ENCODE measurements at places on chromosomes 12 and 14. TPM values are rescaled to one million over a fixed set of nuclear protein-coding genes. Genes with fewer than 3 reads are reported as not detected.

The TMEM116 gene
- 9.9 TPM for total RNA-seq

DNA sequence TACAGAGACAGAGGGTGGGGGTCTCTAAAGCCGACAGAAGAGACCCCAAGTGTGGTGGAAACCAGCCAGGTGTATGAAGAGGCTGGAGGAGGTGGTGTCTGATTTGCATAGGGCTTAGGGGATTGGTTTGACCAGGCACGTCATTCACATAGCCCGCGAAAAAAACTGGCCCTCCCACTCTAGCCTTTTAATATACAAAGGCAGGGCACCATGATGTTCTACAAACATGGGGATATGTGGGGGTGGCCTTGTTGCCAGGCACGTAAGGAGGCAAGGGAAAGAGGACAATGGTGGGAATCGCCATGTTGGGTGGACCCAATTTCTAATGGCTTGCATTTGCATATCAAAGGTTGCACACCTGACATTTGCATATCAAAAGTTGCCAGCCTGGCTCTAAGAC is 13.2 kb downstream of the LALBA start:
- no peaks in the 10 kb centered on the region for H3K27me3 ChIP-seq
- no peaks in the 10 kb centered on the region for H3K4me1 ChIP-seq
- no peaks in the 10 kb centered on the region for H3K36me3 ChIP-seq
- no peak overlapping the region for H3K4me3 ChIP-seq

GRCh38 chr12:121849665-121850064 is 9.0 kb downstream of the HPD start:
- no peak overlapping the region for H3K27ac ChIP-seq
- H3K4me3 ChIP-seq = no peak overlapping the region
- H3K4me1 ChIP-seq = no peaks in the 10 kb centered on the region
- no peaks in the 10 kb centered on the region for H3K27me3 ChIP-seq
- no peak for DNase-seq

- DNase-seq = no peak
- no peak overlapping the region for H3K27ac ChIP-seq
- H3K36me3 ChIP-seq = no peaks in the 10 kb centered on the region
- no peaks in the 10 kb centered on the region for H3K4me1 ChIP-seq
- no peaks in the 10 kb centered on the region for H3K27me3 ChIP-seq
These were observed 11.1 kb upstream of the KRT1 start for GRCh38 chr12:52691076-52691840.

- no peaks in the 10 kb centered on the region for H3K4me1 ChIP-seq
- no peak overlapping the region for H3K4me3 ChIP-seq
- no peaks in the 10 kb centered on the region for H3K27me3 ChIP-seq
- no peak overlapping the region for H3K27ac ChIP-seq
These were observed 22.8 kb downstream of the SERPINA1 start for GRCh38 chr14:94365624-94366023.

DNA sequence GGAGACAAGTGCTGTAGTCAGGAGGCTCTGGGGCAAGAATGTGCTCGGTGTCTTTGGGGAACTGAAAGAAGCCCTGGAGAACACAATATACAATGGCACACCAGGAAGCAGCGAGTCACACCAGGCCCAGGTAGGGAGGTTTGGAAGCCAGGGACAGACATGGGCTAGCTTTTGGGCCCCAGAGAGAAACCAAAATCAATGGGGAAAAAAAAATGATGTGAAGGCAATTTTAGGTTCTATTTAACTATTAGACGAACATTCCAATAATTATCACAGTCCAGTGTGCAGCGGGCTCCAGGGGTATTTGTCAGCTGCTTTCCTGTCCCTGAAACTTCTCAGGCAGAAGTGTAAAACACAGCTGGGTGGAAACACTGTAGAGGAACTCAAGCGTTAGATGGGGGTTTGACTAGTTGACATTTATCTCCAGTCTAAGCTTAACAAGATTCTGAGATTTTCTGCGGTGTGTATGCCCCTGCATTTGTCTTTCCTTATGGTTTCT is 21.8 kb upstream of the EGLN3 start:
- no peaks in the 10 kb centered on the region for H3K27me3 ChIP-seq
- DNase-seq = no peak
- H3K27ac ChIP-seq = no peak overlapping the region

The GLIPR1 gene
- total RNA-seq = 230 TPM

- peak overlapping the region; percentile 11 for H3K4me3 ChIP-seq
- H3K4me1 ChIP-seq = no peaks in the 10 kb centered on the region
- no peak overlapping the region for H3K27ac ChIP-seq
- no peaks in the 10 kb centered on the region for H3K27me3 ChIP-seq
These were observed 103.5 kb upstream of the BCAT1 start for GRCh38 chr12:25052196-25052913.

GRCh38 chr12:53743266-53744129 is 8.3 kb downstream of the CISTR start:
- H3K36me3 ChIP-seq = no peaks in the 10 kb centered on the region
- no peaks in the 10 kb centered on the region for H3K27me3 ChIP-seq
- H3K4me1 ChIP-seq = no peaks in the 10 kb centered on the region
- no peak overlapping the region for H3K27ac ChIP-seq
- no peak for DNase-seq

The MEG3 gene
- total RNA-seq = 246 TPM

- H3K36me3 ChIP-seq = no peaks in the 10 kb centered on the region
- peak; percentile 95 for DNase-seq
- peak overlapping the region; percentile 11 for H3K4me3 ChIP-seq
- no peak overlapping the region for H3K27ac ChIP-seq
- no peaks in the 10 kb centered on the region for H3K4me1 ChIP-seq
- H3K27me3 ChIP-seq = no peaks in the 10 kb centered on the region
These were observed 109.2 kb upstream of the EGLN3 start for GRCh38 chr14:34059925-34060650.

The PAX9 gene
- total RNA-seq = 3.4 TPM

DNA sequence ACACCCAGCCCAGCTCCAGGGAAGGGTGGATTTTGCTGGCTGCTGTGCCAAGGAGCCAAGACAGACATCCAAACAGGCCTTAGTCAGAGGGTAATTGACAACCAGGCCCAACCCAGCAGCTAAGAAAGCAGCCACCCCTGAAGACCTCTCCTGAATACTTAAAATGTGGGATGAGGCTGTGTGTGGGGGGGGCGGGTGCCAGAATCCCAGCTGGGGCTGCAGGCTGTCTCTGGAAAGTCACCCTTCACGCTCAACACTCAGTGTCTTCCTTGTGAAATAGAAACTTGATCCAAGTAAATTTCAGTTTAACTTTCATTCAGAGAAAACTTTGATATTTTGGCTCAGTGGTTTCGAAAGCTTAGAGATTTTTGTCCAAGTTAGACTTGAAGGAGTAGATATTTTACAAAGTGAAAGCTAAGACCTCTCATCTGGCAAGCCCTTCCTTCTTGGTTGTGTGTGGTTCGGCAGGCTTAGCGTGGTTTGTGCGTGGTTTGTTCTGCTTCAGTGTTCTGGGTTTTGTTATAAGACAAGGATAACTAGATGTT is 5.1 kb downstream of the PAPLN start:
- no peaks in the 10 kb centered on the region for H3K36me3 ChIP-seq
- H3K4me1 ChIP-seq = no peaks in the 10 kb centered on the region
- DNase-seq = peak; percentile 50
- no peaks in the 10 kb centered on the region for H3K27me3 ChIP-seq

The SLCO1B1 gene
- total RNA-seq = not detected

DNA sequence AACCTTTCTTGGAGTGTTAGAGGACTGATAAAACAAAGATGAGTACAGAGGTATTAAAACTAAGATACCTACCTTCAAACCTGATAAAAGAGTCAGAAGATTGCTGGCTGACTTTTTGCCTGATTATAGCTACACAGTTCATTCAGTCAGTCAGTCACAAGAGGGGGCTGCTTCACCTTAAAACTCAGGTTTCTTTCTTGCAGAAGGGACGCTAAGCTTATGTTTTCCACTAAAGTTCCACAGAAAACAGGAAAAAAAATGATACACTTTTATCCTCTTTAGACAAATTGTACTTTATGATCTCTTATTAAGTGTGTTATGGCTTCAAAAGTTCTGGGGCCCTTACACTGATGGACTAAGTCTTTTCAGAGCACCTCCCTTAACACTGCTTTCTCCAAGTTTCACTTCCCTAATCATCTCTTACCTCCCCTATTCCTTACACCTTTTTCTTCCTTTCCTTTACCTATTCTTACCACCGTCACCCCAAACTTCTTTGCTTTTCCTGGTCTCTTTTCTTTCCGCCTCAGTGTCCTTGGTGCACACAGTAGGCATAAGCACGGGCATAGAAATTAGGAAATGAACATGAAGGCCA is 448.7 kb upstream of the OR4E1 start:
- H3K4me3 ChIP-seq = no peak overlapping the region
- no peaks in the 10 kb centered on the region for H3K36me3 ChIP-seq
- no peaks in the 10 kb centered on the region for H3K27me3 ChIP-seq
- DNase-seq = no peak
- H3K4me1 ChIP-seq = no peaks in the 10 kb centered on the region
- no peak overlapping the region for H3K27ac ChIP-seq

- DNase-seq = no peak
- no peaks in the 10 kb centered on the region for H3K4me1 ChIP-seq
- H3K27ac ChIP-seq = no peak overlapping the region
- no peaks in the 10 kb centered on the region for H3K36me3 ChIP-seq
- no peaks in the 10 kb centered on the region for H3K27me3 ChIP-seq
These were observed 81.6 kb upstream of the SINHCAF start for GRCh38 chr12:31407562-31407961.

- no peaks in the 10 kb centered on the region for H3K27me3 ChIP-seq
- H3K4me1 ChIP-seq = no peaks in the 10 kb centered on the region
- H3K36me3 ChIP-seq = no peaks in the 10 kb centered on the region
- no peak overlapping the region for H3K27ac ChIP-seq
These were observed 224.3 kb upstream of the ATP2B1 start for GRCh38 chr12:89932954-89933353.

GRCh38 chr12:92185052-92185451 is 39.4 kb upstream of the BTG1 start:
- no peak for DNase-seq
- H3K4me1 ChIP-seq = no peaks in the 10 kb centered on the region
- no peaks in the 10 kb centered on the region for H3K36me3 ChIP-seq
- H3K27ac ChIP-seq = no peak overlapping the region

The IFI27 gene
- 106 TPM for total RNA-seq

DNA sequence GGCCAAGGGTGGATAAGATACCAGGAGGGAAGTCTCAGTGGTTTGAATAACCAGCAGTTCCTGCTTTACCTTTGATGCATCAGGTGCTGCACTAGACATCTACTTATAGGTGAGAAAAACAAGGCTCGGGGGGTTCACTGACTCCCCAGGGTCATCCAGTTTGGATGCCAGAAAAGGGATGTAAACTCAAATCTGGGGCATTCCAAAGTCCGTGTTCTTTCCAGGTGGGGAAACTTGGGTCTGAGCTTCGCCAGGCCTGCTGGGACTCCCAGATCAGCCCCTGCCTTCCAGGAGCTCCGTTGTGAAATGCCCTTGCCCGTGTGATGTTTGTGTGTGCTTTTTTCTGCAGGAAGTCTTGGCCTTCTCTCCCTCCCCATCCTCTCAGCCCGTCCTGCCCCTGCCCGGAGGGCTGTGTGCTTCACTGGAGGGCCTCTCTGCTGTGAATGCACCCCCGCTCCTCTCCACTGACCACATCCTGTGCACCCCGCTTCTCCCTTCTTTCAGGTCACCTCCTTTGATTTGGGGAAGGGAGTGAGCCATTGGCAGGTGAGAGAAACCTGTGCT is 42.1 kb downstream of the TSPAN9 start:
- no peaks in the 10 kb centered on the region for H3K4me1 ChIP-seq
- H3K36me3 ChIP-seq = no peaks in the 10 kb centered on the region
- H3K27ac ChIP-seq = peak overlapping the region; percentile 32

DNA sequence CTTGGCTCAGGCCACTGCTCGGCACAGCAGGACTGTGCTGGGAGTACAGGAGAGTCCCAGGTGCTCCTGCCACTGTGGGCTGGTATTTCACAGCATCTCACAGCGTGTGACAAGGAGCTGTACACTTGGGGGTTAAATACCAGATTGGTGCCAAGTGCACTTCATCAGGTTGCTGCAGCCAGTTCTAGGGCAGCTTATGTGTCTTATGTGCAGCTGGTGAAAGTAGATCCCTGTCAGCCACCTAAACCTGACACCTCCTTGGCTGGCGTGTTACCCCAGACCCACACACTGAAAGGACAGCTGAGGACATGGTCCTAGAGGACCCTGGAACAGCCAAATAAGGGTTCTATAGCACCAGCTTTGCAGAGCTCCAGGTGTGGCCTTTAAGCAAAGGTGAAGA is 18.9 kb downstream of the PLEKHH1 start:
- DNase-seq = no peak
- H3K27ac ChIP-seq = no peak overlapping the region
- H3K36me3 ChIP-seq = no peaks in the 10 kb centered on the region
- no peaks in the 10 kb centered on the region for H3K27me3 ChIP-seq
- no peak overlapping the region for H3K4me3 ChIP-seq

- H3K36me3 ChIP-seq = no peaks in the 10 kb centered on the region
- no peak overlapping the region for H3K27ac ChIP-seq
- DNase-seq = peak; percentile 80
- no peaks in the 10 kb centered on the region for H3K27me3 ChIP-seq
- H3K4me1 ChIP-seq = no peaks in the 10 kb centered on the region
- H3K4me3 ChIP-seq = no peak overlapping the region
These were observed 13.9 kb upstream of the UBC start for GRCh38 chr12:124928095-124928911.

- H3K36me3 ChIP-seq = no peaks in the 10 kb centered on the region
- DNase-seq = no peak
- H3K4me1 ChIP-seq = peaks cover 3% of the 10 kb centered on the region
- no peak overlapping the region for H3K27ac ChIP-seq
These were observed 102.4 kb upstream of the CCDC196 start for GRCh38 chr14:66383771-66384170.

DNA sequence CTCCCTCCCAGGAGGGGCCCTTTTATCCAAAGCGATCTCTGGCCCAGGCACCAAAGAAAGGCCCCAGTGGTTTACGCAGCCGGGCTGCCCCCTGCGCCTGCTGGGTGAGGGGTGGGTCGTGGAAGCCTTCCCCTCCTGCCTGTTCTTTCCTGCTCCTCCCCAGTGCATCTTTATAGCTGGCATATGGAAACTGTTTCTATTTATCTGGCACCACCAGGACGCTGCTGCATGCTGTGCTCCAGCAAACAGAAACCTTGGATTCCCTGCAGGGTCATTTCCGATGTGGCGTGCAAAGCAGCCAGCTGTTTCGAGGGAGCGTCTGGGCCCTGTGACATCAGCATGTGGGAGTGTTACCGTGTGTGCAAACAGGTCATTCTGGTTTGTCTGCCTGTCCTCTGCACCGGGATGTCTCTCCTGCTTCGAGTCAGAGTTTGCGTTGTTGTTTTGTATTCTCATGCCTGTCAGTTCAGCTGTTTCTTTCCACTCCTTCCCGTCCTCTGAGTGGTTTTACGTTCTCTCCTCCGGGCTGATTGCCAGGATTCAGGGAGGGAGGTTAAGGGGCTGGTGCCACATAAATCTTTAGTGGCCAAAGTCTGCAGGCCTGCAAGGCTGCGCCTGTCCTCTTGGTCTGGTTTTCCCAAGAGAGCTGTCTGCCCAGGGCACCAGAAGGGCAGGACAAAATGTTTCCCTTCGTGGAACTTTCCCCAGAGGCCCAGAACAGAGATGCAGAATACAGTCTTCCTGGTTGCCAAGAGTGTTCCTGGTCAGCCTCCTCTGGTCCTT is 24.6 kb downstream of the TPCN1 start:
- H3K27ac ChIP-seq = no peak overlapping the region
- H3K4me3 ChIP-seq = no peak overlapping the region
- DNase-seq = peak; percentile 81
- no peaks in the 10 kb centered on the region for H3K36me3 ChIP-seq
- H3K27me3 ChIP-seq = no peaks in the 10 kb centered on the region
